Fibroblast of the aortic adventitia (primary cell): ENCODE measurements at places on chromosomes 2 and 18. TPM values are rescaled to one million over a fixed set of nuclear protein-coding genes. Genes with fewer than 3 reads are reported as not detected.

- peak; percentile 77 for DNase-seq
Observed at GRCh38 chr2:226489775-226490541, 309.7 kb downstream of the IRS1 start.

DNA sequence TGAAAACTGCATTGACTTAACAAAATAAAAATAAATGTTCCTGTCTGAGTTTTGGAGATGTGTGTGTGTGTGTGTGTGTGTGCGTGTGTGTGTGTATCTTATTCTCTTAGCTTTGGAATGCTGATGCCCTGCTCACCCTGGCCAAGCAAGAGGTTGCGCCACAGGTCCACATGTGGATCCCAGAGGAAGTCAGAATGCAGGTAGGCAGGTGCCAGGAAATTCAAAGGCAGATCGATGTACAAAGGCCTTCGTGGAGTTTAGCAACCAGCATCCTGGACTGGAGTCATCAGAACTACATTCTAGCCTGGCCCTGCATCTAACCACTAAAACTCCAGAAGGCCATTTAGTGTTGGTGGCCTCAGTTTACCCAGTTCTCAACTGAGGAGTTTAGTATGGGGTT lies 12.4 kb downstream of the G6PC2 start:
- DNase-seq, result no peak

DNA sequence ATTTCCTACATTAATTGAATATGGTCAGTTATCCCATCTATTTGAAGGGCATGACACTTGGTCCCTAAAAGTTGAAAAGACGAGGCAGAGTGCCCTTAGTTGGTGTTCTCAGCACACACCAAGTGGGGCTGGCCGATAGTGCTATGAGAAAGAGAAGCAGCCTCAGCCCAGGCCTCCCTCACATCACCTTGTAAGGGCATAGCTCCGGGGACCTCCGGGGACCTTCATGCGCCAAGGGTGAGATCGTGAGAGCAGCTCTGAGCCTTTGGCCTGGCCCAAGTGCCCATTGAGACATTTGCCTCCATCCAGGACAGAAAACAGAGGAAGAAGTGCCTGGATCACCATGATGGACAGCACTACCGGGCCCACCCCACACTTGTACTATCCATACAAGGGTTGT lies 244.3 kb upstream of the COPS8 start:
- DNase-seq, result no peak

Gene IL18RAP
- 0.09 TPM in 1 of 2 replicates, not detected in the other for total RNA-seq

Gene CCT7
- 195 and 196 TPM in 2 replicates for total RNA-seq
